Stimulated activated memory B cell treated with anti-CD40 and anti-IgM and Interleukin-4, amounts not matched to agents 10 μg/mL and 1 μg/mL and 100 μg/mL, for 72 hours (primary cell): ENCODE measurements at places on chromosomes 12 and 14.

GRCh38 chr14:94125659-94126418 is 3.6 kb downstream of the IFI27L2 start:
- ATAC-seq: no peak

DNA sequence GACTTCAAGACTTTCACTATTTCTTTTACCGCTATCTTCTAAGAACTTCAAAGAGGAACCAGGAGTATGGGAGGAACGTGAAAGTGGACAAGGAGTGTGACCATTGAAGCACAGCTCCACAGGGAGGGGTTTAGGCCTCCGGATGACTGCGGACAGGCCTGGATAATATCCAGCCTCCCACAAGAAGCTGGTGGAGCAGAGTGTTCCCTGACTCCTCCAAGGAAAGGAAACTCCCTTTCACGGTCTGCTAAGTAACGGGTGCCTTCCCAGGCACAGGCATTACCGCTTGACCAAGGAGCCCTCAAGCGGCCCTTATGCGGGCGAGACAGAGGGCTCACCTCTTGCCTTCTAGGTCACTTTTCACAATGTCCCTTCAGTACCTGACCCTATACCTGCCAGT is 267.0 kb downstream of the RPL10L start:
- ATAC-seq: no peak

GRCh38 chr12:124191024-124191359 is 103.9 kb upstream of the RFLNA start:
- ATAC-seq: no peak

DNA sequence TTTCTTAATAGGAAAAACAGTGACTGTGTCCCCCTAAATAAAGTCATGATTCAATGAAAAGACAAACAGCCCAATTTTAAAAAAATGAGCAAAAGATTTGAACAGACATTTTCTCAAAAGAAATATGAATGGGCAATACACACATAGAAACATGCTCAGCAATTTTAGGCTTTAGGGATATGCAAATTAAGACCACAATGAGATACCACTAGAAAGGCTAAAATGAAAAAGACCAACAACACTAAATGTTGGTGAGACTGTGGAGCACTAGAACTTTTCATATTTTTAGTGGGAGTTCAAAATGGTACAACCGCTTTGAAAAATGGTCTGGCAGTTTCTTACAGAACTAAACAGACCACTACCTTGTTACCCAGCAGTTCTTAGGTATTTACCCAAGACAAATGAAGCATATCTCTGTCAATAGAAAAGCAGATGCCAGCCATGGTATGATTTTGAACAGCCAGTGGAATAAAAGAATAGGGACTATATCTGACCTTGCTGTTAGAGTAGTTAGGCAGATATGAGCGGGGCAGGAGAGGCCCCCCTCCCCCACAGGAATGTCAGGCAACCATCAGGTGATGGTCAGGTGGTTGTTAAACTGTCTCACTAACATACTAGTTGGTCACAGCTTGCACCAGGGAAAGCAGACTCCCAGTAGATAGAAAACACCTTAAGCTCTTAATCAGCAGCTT is 108.8 kb downstream of the PRKCH start:
- no peak for ATAC-seq

GRCh38 chr12:40313928-40314327 is 89.1 kb downstream of the LRRK2 start:
- ATAC-seq: peak; percentile 82

- ATAC-seq: no peak
These were observed 5.3 kb downstream of the C2CD5 start for GRCh38 chr12:22539055-22539454.

DNA sequence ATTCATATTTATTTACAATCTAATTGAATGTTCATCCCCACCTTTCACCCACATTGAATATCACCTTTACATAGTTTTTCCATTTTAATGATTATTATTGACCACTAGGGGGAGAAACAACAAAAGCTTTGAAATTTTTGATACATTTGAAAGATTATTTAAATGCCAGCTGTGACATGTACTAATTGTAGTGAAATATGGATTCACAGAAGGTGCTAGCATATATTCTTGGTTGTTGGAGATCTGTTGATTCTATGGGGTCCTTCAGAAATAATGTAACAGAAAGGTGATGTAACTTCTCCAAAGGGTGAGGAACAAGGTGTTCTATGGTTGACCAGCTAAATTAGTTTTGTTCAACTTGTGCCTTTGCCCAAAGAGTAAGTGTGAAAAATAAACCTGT is 22.4 kb upstream of the GPR33 start:
- ATAC-seq: no peak

GRCh38 chr12:94290353-94290752 is 142.0 kb downstream of the PLXNC1 start:
- no peak for ATAC-seq
